ENCODE measurements at places on chromosomes 16 and 17.
A peak's percentile ranks its signal among the peaks of the same experiment; 100 is the strongest.

- no peak for DNase-seq
These were observed 27.1 kb upstream of the SNN start for GRCh38 chr16:11640987-11641817.

DNA sequence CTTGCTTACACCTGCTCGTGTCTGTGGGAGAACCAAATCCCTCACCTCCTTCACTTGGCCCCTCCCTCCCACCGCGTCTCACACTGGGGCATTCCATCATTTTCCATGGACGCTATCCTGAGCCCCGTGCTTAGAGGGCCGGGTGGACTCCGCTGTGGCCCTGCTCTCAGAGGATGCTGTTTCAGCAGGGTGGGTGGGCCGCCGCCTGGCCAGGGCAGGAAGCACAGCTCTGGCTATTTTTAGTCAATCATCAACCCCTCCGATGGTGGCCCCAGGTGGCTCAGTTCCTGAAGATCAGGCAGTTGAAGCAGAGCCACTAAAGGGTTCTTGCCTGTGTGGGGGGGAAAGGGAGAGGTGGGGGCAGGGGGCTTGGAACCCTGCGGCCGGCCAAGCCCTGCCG is 230.3 kb downstream of the ENGASE start:
- DNase-seq, result no peak

DNA sequence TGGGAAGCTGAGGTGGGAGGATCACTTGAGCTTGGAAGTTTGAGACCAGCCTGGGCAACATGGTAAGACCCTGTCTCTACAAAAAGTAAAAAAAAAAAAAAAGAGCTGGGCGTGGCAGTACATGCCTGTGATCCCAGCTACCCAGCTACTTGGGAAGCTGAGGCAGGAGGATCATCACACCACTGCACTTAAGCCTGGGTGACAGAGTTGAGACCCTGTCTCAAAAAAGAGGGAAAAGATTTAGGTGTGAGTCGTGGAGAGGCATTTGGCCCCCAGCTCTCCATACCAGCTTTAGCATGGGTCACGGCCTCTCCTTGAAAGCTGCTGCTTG is 19.1 kb downstream of the ST6GALNAC2 start:
- no peak for DNase-seq

DNA sequence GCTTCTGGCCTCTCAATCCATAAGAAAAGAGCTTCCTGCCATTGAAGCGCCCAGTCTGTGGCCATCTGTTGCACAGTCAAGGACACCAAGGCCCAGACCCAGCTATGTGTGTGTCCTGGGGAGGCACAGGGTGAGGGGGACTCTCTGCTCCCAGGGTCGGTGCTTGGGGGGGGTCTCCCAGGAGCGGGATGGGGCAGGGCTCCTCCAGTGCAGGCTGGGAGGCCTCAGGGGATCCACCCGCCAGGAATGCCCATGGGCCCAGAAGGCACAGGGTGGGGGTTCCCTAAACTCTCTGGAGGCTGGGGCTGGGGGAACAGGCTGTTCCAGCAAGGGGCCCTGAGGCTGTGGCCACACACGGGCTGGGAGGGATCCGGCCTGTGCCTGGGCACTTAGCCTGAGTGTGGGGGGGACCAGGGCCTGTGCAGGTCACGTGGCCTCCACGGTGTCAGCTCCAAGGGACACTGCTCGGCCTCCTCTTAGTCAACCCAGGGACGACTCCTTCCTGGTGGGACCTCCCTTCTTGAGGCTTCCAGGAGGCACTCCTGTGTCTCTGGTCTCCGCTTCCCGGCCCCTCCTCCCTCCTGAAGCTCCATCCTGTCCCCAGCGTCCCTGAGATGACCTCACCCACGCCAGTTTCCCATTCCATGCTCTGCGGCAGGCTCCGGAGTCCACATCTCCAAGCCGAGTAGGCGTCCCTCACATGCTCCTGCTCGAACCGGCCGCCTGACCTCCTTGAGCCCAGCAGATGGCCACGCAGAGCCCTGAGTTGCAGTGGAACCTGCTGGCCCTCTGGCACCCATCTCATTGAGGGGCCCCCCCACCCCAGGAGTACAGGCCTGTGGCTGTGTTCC is 23.1 kb upstream of the BAHCC1 start:
- DNase-seq, result no peak

GRCh38 chr17:75791254-75791653 is 6.6 kb downstream of the UNK start:
- no peak for DNase-seq

- no peak for DNase-seq
These were observed 47.5 kb downstream of the NT5M start for GRCh38 chr17:17350491-17351355.

GRCh38 chr17:49850772-49851386 is 3.0 kb upstream of the TAC4 start:
- peak; percentile 41 for DNase-seq

GRCh38 chr16:35689764-35690163 is 2230.4 kb downstream of the TP53TG3F start:
- no peak for DNase-seq

GRCh38 chr17:29469276-29469675 is 79.1 kb downstream of the TAOK1 start:
- no peak for DNase-seq

- no peak for DNase-seq
These were observed 5.2 kb upstream of the EIF1 start for GRCh38 chr17:41683441-41684007.

- peak; percentile 22 for DNase-seq
These were observed 19.4 kb downstream of the CEP295NL start for GRCh38 chr17:78883533-78884131.

- no peak for DNase-seq
These were observed 176.2 kb upstream of the FAM20A start for GRCh38 chr17:68777243-68777855.

DNA sequence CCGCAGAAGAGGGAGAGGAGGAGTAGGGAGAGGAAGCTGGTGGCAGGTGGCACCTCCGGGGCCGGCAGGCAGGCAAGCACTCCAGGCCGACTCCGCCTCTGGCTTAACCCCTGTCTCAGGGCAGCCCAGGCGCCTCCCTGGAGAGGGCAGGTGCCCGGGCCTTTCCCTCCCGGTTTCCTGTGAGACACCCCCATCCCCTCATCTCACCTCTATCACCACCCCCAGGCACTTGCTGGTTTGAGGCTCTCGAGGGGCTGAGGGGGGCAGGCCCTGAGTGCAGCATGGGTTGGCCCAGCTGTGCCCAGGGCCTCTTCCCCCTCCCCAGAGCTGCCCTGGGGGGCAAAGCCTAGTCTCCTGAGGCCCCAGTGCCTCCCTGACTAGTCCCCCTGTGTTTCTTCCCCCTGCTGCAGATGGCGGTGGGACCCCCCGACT is 6.0 kb downstream of the DOC2A start:
- no peak for DNase-seq

DNA sequence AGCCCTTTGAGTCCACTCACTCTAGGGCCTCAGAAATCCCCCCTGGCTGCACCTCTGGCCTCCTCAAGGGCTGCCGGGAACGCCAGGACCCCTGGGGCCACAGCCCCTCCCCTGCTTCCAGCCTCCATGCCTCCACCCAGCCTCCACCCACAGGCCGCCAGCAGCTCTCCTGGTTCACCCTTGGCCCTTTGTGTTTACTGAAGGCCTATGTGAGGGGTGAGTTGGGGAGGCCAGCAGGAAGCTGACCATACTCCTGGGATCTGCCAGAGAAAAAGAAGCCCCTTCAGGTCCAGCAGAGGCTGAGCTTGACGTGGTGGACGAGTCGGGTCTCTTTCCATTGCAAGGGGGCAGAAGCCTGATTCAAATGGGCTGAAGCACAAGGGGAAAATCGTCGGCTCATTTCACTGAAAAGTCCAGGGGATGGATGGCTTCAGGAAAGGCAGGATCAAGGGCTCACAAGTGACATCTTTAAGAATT is 18.3 kb upstream of the ATP2A3 start:
- no peak for DNase-seq

- no peak for DNase-seq
These were observed 60.9 kb upstream of the EEF2KMT start for GRCh38 chr16:5158494-5158893.

GRCh38 chr17:47120521-47121095 is 68.5 kb downstream of the CDC27 start:
- DNase-seq, result no peak

- DNase-seq, result no peak
These were observed 418.0 kb upstream of the PSMD7 start for GRCh38 chr16:73878611-73879010.

- no peak for DNase-seq
These were observed 1.4 kb downstream of the CENPV start for GRCh38 chr17:16351831-16352230.

GRCh38 chr17:72733619-72734282 is 358.7 kb downstream of the SLC39A11 start:
- no peak for DNase-seq
